ENCODE measurements at places on chromosomes 2 and 18.

- DNase-seq, result peak; percentile 32
These were observed 13.4 kb downstream of the NOP58 start for GRCh38 chr2:202278944-202279343.

DNA sequence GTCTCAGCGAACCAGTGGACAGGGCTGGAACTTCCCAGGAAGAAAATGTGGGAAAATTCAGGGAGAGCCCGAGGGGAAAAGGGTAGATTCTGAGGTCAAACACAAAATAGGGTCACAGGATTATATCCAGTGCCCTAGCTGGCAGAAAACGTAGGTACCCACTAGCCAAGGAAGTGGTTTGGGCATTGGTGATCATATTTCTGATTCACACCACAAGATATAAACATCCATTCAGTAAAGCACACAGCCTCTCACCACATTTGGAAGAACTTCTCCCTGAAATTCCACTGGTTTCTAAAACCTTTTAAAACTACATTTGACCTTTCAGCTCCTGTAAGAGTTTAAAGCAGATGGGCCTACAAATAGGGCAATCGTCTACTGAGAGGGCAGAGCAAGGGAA, 186.9 kb downstream of the TTC32 start:
- no peak for DNase-seq

DNA sequence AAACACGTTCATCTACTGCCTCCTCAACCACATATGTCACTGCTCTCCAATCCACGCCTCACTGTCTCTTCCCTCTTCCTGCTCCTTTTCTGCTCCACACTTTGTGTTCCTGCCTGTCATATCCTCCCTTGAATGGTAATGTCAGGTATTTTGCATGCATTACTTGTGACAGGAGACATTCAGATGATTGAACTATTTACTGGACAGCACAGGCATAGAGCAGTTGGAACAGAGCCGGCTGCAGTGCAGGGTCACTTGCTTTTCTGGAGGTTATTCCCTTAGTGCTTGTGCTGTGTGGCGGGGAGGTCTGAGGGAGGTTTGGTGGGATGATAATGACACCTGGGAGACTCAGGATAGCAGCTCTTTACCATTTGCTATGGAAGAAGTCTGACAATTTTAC, 93.8 kb downstream of the LTBP1 start:
- no peak for DNase-seq

- no peak for DNase-seq
These were observed 68.4 kb downstream of the SMAD7 start for GRCh38 chr18:48882379-48882778.

- no peak for DNase-seq
These were observed 158.6 kb downstream of the PIK3C3 start for GRCh38 chr18:42113529-42114191.

DNA sequence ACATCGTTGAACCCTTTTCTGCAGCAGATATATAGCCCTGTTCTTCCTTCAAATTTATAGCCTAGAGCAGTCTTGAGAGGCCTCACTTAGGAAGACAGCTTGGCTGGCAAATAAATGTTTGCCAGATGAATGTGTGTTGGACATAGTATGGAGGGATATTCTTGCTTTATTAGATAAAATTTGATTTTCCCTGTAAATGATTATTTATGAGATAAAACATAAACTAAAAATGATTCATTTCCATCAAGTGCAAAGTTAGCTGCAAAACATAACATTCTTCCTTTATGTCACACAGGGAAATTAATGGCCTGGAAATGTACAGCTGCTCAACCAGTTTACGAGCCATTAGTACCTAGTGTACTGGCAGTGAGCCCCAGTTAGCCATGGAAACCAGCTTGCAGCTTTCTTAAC, 82.5 kb downstream of the LIMS1 start:
- no peak for DNase-seq

DNA sequence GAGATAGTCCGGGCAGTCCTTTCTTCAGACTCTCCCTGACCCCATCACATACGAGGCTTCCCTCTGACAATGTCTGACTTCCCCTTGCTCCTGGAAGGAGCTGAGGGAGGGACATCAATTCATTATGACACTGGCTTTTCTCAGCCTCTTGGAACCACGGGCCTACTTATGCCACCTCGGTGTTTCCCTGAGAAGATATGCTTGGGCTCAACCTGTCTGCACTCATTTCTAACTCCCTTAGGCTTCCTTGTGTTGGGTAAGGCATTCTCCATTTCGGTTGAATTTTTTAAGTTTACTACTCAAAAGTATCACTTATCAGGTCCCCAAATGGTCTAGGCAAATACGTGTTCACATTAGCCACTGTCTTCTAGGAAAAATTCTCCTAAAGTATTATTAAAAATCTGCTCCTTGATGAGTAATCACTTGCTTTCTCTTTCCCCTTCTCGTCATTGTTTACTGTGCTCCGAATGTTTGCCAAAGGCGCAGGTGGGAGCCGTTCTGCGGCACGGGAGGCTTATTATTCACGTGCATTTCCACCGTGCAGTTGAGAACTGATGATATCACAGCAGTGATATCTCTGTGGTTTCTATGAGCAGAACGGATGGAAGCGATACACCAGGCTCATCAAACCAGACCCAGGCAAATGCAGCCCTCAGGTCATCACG, 33.1 kb downstream of the ARL4C start:
- no peak for DNase-seq

DNA sequence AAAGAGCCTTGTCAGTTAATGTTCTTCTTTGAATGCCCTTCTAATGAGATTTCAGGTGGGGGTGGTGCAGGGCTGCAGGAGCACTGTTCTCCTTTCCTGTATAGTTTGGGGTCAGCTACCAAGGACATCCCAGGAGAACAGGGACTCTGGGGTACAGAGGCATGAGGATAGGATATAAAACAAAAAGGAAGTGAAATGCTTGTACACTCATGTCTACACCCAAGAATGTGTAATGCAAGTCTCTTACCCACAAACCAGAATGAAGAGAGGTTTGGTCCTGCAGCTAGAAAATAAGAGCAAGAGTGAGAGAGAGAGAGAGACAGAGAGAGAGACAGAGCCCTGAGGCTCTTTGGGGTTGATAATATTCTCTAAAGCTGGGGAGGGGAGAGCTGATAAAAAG, 151.8 kb upstream of the KCTD1 start:
- no peak for DNase-seq

- DNase-seq, result no peak
These were observed 680.1 kb upstream of the ZEB2 start for GRCh38 chr2:145199827-145200706.
